ENCODE measurements at places on chromosomes 2 and 18. TPM values are rescaled to one million over a fixed set of nuclear protein-coding genes. Genes with fewer than 3 reads are reported as not detected.

The FEZ2 gene
- total RNA-seq, result 52.6 TPM

The CNDP1 gene
- total RNA-seq, result not detected

GRCh38 chr2:127570282-127571250 lies 35.1 kb downstream of the MYO7B start:
- DNase-seq, result no peak

The LYPD6B gene
- 1.9 TPM for total RNA-seq

The ORC4 gene
- total RNA-seq, result 34.6 TPM

The FEV gene
- total RNA-seq, result 0.07 TPM
